ENCODE measurements at places on chromosomes 1 and 21.
A peak's percentile ranks its signal among the peaks of the same experiment; 100 is the strongest.

GRCh38 chr21:34526618-34527290, 14.7 kb upstream of the KCNE1 start:
- peak; percentile 74 for DNase-seq

GRCh38 chr1:245788269-245788668, 633.5 kb downstream of the KIF26B start:
- DNase-seq, result no peak

GRCh38 chr1:242754926-242755325, 230.4 kb upstream of the PLD5 start:
- no peak for DNase-seq

DNA sequence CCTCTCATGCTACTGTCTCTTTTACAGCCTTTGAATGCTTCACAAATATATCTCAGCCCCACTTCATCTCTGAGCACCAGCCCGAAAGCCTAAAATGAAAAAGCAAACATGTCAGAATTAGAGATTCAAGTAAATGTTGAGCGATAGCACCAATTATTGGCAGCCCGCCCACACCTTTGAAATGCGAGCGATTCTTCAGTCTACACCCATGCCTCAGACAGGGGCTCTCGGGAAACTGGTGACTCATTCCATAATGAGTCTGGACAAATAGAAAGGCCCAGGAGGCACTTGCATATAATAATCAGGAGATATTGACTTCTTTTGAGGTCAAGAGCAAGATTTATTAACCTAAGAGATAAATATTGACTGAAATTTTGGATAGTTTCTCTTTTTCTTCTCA, 487.3 kb upstream of the PTBP2 start:
- peak; percentile 29 for DNase-seq

DNA sequence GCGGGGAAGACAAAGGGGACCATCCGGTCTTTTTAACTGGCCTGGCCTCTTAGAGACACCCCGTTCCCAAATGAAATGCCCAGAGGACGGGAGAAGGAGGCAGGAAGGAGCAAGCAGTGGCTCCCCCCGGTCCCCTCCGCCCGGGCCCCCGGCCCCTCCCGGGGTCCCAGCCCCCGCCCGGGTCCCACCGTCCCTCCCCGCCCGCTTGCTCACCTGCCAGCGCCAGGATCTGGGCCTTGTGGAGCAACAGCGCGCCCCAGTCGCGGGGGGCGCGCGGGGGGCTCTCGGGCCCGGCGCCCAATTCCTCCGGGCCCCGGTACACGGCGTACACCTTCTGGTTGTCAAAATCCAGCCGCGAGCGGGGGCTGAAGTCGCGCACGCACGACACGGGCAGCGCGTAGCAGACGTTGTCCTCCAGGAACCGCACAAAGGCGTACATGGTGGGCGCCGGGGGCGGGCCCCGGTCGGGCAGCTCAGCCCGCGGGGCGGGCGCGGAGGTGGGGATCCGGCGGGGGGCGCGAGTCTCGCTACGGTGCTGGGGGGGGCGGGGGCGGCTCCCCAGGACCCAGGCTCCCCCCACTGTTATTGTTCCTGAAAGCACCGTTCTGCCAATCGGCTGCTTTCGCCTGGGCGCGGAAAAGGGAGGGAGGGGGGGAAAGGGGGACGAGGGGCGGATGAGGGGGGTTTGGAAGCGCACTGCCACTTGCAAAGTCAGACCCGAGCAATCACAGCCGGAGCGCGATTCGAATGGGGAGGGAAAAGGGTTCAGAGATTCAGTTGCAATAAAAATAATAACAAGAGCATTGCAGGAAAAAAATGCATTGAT, at the start of gene BEND5:
BEND5 (minus strand) TSS at position 499 of the 826 bp plus-strand sequence; CDS start at position 439, 60 bp downstream.
- no peak for DNase-seq

- DNase-seq, result no peak
Observed at GRCh38 chr1:182041615-182042014, 19.9 kb downstream of the ZNF648 start.

GRCh38 chr1:248714248-248714647, 11.7 kb upstream of the OR14I1 start:
- DNase-seq, result no peak

DNA sequence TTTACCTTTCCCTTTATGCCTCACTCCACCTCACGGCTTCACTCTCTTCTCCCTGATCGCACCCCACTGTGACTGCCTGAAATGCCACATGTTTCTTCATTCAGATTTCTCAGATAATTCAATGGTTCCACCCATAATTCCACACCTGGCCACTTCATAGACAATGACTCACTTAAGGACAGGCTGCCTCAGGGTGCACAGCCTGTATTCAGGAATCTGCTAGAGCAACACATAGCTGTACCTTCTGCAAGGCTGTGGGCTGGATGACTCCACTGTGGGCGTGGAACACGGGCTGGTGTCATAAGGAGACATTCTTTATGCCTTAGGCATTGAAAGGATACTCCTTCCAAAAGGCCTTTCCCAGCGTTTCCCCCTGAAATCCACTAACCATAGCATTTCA, 36.1 kb downstream of the L1TD1 start:
- DNase-seq, result peak; percentile 81

DNA sequence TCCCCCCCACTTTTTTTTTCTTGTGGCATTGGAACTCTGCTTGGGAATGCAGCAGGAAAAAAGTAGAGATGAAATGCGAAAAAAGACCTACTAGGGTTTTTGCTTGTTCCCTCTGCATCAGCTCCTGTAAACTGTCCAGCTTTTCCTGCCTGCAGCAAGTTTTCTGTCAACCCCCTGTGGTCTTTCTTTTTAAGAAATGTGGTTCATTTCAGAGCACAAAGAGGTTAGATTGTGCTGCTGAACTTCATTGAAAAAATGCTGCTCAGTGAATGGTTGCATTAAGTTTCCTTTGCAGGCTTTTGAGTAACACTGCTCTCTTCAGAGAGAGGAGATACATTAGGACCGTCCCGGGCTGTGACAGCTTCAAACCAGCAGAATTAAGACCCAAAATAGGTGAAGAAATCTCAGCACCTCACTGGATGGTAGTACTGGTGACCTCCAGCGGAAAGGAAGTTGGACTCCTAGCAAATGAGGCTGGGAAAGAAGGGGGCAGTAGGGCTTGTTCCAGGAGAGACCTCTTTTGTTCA, 80.7 kb downstream of the NDUFS5 start:
- DNase-seq, result no peak

- DNase-seq, result no peak
Observed at GRCh38 chr1:41483001-41483850, 1.3 kb downstream of the EDN2 start.

- no peak for DNase-seq
Observed at GRCh38 chr1:230394134-230394533, 32.0 kb downstream of the PGBD5 start.

- DNase-seq, result no peak
Observed at GRCh38 chr1:27878787-27879335, 6.5 kb downstream of the THEMIS2 start.

DNA sequence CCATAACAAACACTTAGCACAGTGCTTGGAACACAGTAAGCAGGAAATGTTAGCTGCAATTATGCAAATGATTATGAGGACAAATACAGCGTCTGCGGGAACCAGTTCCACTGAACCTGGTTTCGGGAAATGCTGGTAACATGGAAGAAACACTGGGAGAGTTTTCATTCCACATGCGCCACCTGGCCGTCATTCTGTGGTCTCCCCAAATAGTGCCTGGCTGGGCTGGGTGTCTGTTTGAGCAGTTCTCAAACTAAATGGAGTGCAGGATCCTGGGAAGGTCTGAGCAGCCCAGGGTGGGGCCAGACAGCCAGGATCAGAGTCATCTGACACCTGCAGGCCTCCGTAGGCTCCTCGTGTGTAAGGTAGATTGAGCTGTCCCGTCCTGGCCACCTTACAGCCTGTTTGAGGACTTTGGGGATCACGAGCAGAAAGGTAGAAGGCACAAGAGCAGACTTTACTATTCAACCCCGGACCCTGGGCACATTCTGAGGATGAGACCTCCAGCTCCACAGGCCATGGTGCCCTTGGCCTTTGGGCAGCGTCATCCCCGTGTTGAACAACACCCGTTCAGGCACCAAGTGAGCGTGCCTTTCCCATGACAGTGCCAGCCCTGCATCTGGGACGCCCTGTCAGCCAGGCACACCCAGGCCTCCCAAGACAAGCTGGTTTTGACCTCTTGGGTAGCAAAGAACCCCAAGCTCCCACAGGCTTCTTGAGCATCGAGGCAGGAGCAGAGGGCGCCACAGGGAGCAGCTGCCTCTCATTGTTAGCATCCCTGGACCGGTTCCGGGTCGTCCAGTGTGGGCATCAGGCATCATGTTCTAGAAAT, 101.9 kb downstream of the PRDM2 start:
- DNase-seq, result no peak

DNA sequence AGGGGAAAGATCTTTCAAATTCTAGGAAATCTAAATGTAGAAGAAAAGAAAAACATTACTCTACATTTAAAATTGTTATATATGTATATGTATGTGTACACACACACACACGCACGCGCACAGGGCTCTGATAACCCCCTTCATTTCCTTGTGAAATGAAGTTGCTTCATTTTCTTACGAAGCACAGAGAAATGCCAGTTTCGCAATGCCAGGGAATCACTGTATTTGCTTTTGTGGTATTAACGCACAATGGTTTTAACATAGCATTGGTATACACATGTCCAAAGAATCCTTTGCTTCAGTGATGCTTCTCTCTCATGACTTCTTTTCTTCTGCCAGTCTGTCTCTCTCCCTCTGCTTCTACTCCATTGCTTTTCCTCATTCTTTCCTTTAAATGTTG, 8.4 kb upstream of the DDAH1 start:
- no peak for DNase-seq

GRCh38 chr1:97245682-97246081, 524.1 kb downstream of the PTBP2 start:
- DNase-seq, result no peak

- DNase-seq, result no peak
Observed at GRCh38 chr21:26815197-26815596, 30.0 kb downstream of the ADAMTS1 start.

- no peak for DNase-seq
Observed at GRCh38 chr21:43757601-43758000, 18.5 kb downstream of the CSTB start.

All from HCT116 (cell line).